ENCODE measurements at places on chromosomes 1 and 21. TPM values are rescaled to one million over a fixed set of nuclear protein-coding genes. Genes with fewer than 3 reads are reported as not detected.

The GJC2 gene
- total RNA-seq, result 1.2 TPM

The KDF1 gene
- total RNA-seq, result 23.2 TPM

The KLHDC9 gene
- 10.1 TPM for total RNA-seq

- peak overlapping the region; percentile 66 for H3K27ac ChIP-seq
- peaks cover 6% of the 10 kb centered on the region for H3K4me1 ChIP-seq
- DNase-seq, result peak; percentile 67
Measured at GRCh38 chr1:85297855-85298629, 21.6 kb upstream of the BCL10 start.

DNA sequence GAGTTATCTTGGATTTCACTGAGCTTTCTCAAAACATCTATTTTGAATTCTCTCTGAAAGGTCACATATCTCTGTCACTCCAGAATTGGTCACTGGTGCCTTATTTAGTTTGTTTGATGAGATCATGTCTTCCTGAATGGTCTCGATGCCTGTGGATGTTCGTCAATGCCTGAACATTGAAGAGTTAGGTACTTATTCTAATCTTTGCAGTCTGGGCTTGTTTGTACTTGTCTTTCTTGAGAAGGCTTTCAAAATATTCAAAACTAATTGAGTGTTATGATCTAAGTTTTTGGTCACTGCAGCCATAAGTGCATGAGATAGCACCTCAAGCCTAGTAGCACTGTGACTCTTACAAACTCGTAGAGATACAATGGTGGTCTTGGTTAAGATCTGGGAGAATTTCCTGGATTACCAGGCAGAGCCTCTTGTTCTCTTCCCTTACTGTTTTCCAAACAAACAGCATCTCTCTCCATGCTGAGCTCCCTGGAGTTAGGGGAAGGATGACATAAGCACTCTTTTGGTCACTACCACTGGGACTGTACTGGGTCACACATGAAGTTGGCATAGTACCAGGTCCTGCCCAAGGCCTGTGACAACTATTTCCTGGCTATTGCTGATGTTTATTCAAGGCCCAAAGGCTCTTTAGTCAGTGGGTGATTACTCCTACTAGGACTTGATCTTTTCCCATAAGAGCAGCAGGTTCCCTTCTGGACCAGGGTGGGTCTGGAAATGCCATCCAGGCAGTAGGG, 25.6 kb downstream of the SLC22A15 start:
- no peak overlapping the region for H3K4me3 ChIP-seq
- H3K36me3 ChIP-seq, result no peaks in the 10 kb centered on the region
- no peak for DNase-seq
- H3K27me3 ChIP-seq, result no peaks in the 10 kb centered on the region

GRCh38 chr1:234525099-234525799, 46.3 kb upstream of the TARBP1 start:
- no peaks in the 10 kb centered on the region for H3K36me3 ChIP-seq
- no peak overlapping the region for H3K27ac ChIP-seq
- H3K4me1 ChIP-seq, result no peaks in the 10 kb centered on the region
- H3K4me3 ChIP-seq, result no peak overlapping the region

- peak; percentile 46 for DNase-seq
- no peaks in the 10 kb centered on the region for H3K27me3 ChIP-seq
- peaks cover 20% of the 10 kb centered on the region for H3K4me1 ChIP-seq
- peak overlapping the region; percentile 92 for H3K27ac ChIP-seq
Measured at GRCh38 chr1:21936366-21937031, 611 bp downstream of the HSPG2 start.

All from colonic mucosa (tissue), 4 donors.